T follicular helper cell (primary cell): ENCODE measurements at places on chromosomes 7 and 10.

- DNase-seq, result no peak
Measured at GRCh38 chr10:33655921-33656320, 321.5 kb upstream of the NRP1 start.

- DNase-seq, result no peak
Measured at GRCh38 chr7:45384499-45384898, 189.7 kb upstream of the ADCY1 start.

GRCh38 chr7:2759736-2760097, 71.7 kb downstream of the AMZ1 start:
- no peak for DNase-seq

GRCh38 chr7:92837000-92837749, 802 bp upstream of the CDK6 start:
- DNase-seq, result no peak

GRCh38 chr10:29041616-29042015, 247.3 kb upstream of the LYZL1 start:
- no peak for DNase-seq

GRCh38 chr7:51006483-51007235, 224.0 kb upstream of the GRB10 start:
- no peak for DNase-seq

GRCh38 chr10:93867525-93867924, 26.3 kb upstream of the SLC35G1 start:
- DNase-seq, result no peak

- no peak for DNase-seq
Measured at GRCh38 chr7:101560856-101561255, 68.2 kb downstream of the MYL10 start.
